ENCODE measurements at places on chromosomes 7 and 10.

GRCh38 chr10:101778151-101778780, 2.4 kb upstream of the FGF8 start:
- DNase-seq = no peak

GRCh38 chr10:102743078-102743587, 615 bp upstream of the WBP1L start:
- no peak for DNase-seq

- no peak for DNase-seq
Measured at GRCh38 chr7:80824253-80824652, 94.6 kb downstream of the SEMA3C start.

GRCh38 chr10:125017547-125018298, 75.8 kb downstream of the ZRANB1 start:
- DNase-seq = no peak

Measured in hematopoietic multipotent progenitor cell treated with erythropoietin and hydrocortisone succinate and interleukin-3 and kit ligand, for 6 days (in vitro differentiated cells).